ENCODE measurements at places on chromosomes 6 and 20.

DNA sequence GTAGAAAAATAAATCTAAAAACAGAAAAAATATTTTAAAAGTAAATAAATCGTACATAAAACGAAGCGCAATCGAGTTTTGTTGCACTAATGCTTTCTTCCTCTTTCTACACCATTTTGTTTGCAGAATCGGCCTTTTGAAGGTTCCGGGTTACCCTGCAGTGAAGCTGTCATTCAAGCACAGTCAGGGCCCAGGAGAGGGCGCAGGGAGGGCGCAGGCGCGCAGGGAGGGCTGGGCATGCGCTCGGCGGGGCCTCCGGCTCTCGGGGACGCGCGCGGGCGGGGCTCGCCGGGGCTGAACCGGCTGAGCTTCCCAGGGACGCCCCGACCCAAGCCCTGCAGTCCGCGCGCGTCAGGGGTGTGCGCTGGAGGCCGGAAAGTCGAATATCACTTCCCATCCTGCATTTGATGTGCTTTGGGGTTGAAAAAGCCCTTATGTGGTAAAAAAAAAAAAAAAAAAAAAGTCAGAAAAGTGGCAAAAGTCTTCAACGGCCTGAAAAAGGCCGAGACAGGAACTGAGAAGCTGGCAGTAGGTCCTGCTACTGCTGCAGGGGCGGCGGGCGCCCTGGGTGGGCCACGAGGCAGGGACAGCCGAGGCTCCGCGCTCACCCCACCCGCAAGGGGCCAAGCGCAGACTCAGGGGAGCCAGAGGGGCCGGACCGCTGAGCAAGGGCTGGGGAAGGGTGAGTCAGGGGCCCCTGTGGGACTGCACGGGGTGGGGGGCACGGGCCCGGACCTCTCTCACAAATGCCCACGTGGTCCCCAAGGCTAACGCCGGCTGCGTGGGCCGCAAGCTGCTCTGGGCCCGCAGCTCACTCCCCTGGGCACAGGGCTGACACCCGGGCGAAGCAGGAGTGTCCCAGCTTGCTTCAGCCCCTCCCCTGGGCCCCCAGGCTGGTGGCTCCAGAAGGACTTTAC is 40.5 kb downstream of the THBS2 start:
- DNase-seq: peak; percentile 59

- no peak for DNase-seq
These were observed 10.2 kb downstream of the TRIM10 start for GRCh38 chr6:30150671-30151395.

GRCh38 chr6:1970151-1970561 is 275.2 kb downstream of the GMDS start:
- no peak for DNase-seq

DNA sequence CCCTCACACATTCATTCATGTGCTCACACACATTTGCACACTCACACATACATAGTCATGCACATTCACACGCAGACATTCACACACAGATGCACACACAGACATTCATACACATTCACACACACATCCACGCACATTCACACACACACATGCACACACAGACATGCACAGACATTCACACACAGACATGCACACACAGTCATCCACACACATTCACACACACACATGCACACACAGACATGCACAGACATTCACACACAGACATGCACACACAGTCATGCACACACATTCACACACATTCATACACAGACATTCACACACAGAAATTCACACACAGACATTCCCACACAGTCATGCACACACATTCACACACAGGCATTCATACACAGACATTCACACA is 147.3 kb downstream of the PACRG start:
- no peak for DNase-seq

DNA sequence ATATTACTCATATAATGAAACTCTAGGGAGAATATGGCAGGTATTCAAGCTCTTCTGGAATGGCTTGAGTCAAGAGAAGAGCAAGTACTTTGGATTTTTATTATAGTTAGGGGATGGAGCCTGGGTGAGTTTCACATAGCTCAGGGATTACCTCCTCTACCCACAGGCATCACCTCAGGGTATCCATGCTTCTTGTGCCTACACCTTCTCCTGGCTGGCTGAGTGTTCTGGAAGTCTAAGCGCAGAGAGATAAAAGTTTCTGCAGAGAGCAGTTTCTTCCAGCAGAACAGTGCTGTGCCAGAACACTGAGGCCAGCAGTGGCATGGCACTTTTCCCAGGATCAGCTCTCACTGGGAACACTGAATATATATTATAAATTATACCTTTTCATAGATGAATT is 199.7 kb upstream of the KCNQ5 start:
- DNase-seq: no peak

GRCh38 chr6:170255426-170256125 is 35.3 kb downstream of the DLL1 start:
- DNase-seq: no peak

DNA sequence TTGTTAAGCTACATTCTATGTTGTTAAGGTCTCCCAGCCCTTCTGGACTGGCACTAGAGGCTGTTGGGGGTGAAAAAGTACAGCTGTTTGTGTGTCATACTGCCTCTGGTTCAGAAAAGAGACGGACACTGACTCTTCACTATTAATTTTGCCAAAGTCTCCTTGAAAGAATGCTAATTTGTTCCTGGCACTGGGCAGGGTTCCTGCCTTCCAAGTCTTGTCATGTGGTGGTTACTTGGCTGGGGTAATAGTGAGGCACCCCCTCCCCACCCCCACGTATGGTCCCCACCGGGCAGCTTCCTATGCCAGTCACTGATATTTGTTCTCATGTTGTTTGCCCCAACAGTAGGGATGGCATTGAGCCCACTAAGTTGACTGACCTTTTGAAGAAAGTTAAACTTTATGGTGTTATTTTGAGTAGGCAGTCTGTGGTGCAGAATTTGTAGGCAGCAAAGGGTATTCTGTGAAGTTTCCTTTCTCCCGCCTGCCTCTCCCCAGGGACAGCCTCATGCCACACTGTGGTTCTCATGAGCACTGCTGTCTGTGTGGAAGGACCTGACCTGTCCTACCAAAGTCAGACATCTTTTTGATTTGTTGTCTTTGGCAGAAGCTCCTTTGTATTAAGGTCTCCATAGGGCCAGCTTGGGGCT is 8.7 kb downstream of the CDS2 start:
- DNase-seq: no peak

DNA sequence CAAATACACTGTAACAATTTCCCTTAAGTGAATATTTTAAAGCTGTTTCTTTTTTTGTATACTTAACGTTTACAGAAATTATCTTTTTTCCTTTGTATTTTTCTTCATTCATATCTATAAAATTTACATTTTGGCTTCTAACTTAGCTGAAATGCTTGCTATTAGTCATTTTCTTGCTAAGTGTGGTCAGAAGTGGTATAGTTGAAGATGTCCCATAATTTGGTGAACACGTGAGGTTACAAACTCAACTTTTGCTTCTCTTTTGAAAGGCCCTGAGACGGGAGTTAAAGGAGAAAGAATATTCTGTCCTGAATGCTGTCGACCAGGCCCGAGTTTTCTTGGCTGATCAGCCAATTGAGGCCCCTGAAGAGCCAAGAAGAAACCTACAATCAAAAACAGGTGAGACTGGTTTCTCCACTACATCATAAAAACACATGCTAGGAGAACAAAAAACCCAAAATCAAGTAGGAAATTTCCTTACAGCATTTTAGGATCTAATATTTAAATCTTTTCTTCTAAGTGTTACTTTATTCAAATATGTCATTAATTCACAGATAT is 445.0 kb downstream of the UTRN start:
- DNase-seq: no peak

DNA sequence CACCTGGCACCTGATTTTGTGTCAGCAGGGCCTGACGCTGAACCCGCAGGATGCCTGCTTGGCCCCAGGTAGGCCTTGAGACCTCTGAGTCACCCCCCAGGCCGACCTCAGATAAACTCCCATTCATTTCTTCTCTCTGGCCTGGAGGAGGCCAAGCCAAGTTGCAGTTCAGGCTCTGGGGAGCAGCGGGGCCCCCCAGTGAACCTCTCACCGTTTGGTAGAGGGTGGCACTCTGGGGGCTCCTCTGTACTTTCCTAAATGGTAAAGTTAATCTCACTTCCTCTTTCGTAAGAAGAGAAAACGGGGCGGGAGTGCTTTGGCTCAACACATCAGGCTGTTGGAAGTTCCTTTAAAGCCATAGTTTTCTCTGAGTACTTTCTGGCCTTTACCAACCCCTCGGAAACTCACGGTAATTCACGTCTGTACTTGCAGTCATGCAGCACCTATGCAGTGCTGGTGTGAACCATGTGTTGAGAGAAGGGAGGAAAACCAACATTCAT is 2.8 kb downstream of the SIRPA start:
- DNase-seq: no peak

GRCh38 chr20:17586250-17586649 is 16.4 kb downstream of the DSTN start:
- no peak for DNase-seq

DNA sequence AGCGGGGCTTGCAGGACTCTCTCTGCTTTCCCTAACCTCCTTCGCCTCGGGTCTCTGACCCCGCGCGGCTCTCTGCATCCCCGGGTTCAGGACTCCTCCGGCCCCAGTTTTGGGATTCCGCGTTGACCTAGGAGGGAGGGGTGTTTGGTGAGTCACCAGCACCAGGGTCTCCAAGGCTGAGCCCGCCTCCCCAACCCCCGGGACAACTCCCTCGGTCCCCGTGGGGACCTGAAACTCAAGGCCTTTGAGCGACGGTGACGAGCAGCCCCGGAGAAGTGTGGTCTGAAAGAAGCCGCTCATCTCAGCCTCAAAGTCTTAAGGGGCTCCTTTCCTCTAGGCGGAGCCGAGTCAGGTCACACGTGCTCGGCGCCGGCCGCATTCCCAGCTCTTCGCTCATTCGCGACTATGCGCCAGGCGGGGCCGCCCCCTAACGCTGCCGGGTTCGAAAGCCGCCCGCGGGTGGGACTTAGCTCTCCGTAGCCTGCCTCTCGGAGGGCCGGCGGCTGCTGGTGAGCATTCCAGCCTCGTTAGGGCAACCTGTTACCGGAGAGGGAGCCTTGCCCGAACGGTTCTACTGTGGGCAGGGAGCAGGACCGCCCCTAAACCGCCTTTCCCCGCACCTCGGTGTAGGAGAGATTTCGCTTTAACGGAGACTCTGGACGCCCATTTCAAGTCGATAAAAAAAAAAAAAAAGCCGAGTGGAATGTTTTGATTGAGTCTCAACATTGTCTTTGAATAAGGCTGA is 3.0 kb upstream of the PRDM13 start:
- DNase-seq: no peak

- DNase-seq: no peak
These were observed 48.6 kb upstream of the SNX9 start for GRCh38 chr6:157774153-157775135.

DNA sequence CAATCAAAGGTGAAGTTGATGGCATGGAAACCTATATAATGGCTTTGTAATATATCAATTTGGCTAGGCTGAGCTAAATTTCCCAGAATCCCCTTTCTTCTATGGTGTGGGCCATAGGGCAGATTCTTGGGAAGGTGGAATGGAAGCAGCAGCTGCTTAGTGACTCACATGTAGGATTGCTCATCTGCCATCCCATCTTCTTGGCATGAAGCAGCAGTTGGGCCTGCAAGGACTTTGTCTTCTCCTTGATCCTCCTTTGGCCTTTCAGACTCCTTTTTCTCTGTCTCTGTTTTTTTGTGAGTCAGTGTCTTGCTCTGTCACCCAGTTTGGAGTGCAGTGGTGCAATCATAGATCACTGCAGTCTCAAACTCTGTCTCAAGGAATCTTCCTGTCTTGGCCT is 52.6 kb upstream of the CEP162 start:
- DNase-seq: no peak

Measured in activated CD4-positive, CD25-positive, alpha-beta regulatory T cell (primary cell).